Activated CD8-positive, alpha-beta memory T cell treated with anti-CD3 and anti-CD28 coated beads for 24 hours (primary cell): ENCODE measurements at places on chromosomes 7 and 10.

DNA sequence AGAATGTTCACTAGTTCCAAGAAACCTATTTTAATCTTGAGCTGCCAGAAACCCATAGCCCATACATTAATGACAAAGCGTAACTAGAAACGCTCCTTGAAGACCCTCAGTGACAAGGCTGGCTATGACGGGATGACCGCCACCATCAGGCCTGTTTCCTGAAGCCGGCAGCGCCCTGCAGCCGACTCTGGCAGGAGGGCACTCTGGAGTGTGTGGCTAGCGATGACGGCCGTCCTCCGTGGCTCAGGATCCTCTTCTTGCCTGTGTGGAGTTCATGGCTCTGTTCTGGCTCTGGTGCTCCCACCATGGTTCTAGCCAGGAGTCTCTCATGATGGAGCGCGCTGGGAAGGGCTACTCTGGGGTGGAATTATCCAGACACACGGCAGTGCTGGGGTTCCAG lies 224.1 kb downstream of the ADARB2 start:
- DNase-seq = no peak

GRCh38 chr7:129908181-129908580 lies 44.6 kb downstream of the UBE2H start:
- no peak for DNase-seq

- no peak for DNase-seq
Observed at GRCh38 chr10:13633689-13634088, 46.9 kb downstream of the PRPF18 start.

- DNase-seq = no peak
Observed at GRCh38 chr7:123351516-123352505, 152.0 kb upstream of the SLC13A1 start.

DNA sequence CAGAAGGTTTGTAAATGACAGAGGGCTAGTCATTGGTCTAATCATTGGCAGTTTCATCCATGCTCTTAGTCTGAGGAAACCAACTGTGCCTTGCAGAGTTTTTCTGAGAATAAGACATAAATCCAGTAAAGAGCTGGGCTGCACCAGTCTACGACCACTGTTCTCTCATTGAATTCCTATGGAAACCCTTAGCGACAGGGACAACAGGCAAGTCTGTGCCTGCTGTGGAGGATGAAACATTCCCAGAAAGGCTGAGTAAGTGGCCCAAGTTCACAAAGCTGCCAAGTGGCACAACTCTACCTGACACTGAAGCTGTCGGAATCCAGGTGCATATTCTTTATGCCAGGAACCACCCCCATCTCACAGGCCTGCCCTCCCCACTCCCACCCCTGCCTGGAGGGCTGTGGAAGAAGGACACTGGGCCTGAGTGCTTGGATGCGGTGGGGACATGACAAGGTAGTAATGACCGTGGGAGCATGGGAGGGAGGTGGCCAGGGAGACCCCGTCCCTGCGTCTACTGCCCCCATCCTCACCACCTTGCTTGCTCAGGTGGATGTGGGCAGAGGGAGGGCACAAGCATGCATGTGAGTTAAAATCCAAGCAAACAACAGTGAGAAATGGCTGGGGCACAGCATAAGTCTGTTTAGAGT lies 58.0 kb downstream of the VSTM4 start:
- no peak for DNase-seq

DNA sequence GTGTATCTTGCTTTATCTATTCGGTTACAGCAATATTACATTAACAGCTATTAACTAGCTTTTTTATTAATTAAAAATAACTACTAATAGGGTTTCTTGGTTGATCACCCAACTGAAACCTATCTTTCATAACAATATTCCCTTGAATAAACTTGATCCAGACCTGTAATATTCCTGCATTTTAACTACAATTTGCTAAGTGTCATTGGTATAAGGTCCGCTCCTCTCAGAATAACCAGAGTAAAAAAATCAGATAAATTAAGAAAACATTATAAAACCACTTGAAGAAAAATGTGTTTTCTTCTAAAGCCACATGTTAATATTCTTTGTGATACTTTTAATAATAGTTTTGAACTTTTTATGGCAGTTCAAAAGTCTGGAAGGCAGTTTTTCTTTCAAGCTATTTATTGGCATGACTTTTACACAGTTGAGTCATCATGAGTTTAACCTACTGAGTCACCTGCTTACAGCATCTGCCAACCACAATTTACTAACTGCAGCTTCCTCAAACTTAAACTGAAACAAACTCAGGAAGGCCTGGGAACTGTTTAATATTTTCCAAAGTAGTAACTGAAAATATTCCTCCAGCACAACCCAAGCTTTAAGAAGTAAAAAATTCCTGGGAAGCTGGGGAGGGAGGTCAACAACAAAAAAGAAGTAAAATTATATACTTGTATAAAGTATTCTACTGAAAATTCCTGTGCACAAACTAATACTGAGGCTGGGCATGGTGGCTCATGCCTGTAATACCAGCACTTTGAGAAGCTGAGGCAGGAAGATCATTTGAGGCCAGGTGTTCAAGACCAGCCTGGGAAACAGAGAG lies 103.2 kb downstream of the NRBF2 start:
- DNase-seq = no peak

- no peak for DNase-seq
Observed at GRCh38 chr7:77626586-77627308, 69.5 kb upstream of the RSBN1L start.

- DNase-seq = no peak
Observed at GRCh38 chr10:61844116-61844822, 57.2 kb upstream of the ARID5B start.

DNA sequence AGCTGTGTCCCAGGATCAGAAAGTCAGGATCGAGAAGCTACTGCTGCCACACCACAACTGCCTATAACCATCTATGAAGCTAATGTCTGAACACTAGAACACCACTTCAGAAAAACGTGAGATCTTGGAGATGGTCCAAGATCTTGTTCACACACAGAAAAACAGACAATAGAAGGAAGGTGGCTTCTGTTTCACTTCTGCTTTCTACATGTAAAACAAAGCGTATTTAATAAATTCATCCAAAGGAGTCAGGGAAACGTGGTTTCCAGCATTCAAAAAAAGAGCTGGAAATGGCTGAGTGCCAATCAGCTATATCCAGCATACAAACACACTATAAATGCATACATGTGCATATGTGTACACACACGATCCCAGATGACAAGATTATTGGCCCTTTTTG lies 70.2 kb upstream of the CCDC71L start:
- DNase-seq = no peak

DNA sequence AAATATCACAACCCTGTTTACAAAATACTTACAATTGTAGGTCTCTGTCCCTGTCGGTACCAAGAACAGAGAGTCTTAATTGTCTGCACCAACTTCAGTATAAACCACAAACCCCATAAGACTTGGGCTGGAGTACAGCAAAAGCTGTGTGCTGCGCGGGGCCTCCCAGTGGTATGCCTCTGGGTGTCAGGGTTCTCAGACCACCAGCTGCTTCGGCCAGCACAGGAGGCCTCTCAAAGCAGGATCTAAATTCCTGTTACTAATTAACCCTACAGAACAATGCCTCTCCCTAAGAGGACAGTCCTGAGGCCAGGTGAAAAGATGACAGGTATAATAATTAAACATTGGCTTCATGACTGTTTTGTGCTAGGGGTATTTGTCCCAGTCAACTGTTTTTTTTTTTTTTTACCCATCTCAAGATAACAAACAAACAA lies 957 bp upstream of the SVIL start:
- no peak for DNase-seq

- DNase-seq = no peak
Observed at GRCh38 chr7:101122933-101123702, 3.8 kb upstream of the SERPINE1 start.

DNA sequence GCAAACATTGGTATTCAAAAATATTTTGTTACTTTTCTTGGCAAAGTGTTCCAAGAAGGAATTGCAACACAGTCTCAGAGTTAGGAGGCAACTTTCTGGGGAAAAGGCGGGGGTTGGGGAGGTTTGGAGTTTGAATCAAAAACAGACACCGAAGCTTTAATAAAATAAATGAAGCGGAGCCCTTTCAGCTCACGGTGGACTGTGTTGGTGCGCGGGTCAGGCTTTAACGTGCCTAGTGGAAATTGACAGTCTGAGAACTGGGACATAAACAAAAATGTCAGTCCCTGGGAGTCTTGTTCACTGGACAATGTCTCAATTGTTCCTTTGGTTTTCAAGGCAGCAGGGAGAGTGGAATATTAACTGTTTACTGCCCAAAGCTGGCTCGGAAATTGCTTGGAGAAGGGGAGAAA lies 109.3 kb downstream of the TCF7L2 start:
- no peak for DNase-seq

DNA sequence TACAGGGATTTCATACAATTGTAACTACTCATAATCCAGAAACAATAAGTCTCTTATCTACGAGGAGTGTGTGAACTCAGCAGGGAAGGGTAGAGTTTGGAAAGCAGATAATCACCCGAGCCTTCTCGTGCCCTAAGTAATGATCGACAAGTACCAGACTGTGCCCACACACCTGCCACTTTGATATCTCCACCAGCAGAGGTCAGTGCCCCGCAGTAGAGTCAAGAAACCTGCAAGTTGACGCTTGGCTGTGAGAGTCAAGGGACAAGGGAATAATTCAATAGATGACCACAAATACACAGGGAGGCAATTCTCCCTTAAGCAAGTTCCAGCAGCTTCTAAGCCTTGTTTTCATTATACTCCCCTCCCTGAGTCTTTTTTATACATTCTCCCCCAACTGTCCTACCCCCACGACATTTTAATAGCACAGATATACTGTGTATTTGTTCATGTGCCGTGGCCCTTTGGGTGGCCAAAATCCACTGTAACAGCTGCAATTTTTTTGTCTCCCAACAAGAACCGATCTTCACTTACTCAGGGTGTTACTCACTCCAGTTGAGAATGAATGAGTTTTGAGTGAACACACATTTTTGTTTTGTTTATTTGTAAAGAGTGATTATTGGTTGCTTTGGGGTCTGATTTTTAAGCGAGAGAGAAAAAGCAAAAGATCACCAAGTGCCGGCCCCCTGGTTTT lies 106.9 kb upstream of the RHEB start:
- no peak for DNase-seq

GRCh38 chr7:55050281-55050680 lies 31.5 kb downstream of the EGFR start:
- no peak for DNase-seq

GRCh38 chr10:4848356-4849041 lies 22.5 kb downstream of the AKR1E2 start:
- no peak for DNase-seq

DNA sequence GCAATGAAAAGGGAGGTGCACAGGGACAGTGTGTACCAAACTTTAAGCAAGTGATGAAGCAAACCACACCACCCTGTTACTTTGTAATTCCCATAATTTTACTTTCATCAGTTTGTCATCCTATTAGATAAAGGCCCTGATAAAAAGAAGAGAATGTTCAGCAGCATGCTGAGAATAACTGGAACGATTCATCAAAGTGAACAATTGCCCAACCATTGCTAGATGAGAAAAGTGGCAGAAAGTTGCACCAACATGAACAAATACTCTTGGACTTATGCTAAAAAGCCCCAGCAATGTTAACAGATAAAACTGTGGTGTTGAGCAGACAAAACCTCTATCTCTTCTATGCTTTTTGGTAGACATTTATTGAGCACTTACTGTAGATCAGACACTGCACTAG lies 75.5 kb upstream of the PCGF5 start:
- no peak for DNase-seq

- no peak for DNase-seq
Observed at GRCh38 chr10:80518143-80518806, 19.4 kb upstream of the SH2D4B start.

DNA sequence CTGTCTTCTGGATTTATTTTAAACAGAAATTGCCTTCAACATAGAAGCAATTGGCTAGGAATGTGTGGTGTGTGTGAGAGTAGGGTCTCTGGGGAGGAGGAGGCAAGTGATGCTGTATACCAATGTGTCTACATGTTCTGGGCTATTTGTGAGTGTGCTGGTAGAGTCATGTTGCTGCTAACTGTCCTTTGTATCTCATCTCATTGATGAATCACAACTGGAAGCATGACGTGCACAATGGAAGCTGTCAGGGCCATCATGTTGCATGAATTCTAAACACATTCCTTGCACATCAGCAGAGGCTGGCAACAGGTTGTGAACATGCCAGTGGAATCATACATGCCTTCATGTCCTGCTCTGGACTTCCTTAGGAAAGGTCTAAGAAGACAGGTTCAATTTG lies 199.7 kb downstream of the BMPER start:
- no peak for DNase-seq

DNA sequence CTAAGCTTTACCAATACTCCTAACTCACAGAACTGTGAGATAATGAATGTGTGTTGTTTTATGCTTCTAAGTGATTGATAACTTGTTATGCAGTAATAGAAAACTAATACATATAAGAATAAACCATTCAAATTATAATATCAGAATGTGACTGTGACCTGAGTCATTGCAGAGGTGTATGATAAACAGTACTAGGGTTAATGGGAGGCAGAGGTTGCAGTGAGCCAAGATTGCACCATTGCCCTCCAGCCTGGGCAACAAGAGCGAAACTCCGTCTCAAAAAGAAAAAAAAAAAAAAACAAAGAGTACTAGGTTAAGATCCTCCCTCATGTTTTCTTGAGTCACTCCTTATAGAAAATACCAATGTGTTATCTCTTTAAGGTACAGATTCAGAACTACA lies 950.3 kb downstream of the SORCS1 start:
- DNase-seq = no peak

DNA sequence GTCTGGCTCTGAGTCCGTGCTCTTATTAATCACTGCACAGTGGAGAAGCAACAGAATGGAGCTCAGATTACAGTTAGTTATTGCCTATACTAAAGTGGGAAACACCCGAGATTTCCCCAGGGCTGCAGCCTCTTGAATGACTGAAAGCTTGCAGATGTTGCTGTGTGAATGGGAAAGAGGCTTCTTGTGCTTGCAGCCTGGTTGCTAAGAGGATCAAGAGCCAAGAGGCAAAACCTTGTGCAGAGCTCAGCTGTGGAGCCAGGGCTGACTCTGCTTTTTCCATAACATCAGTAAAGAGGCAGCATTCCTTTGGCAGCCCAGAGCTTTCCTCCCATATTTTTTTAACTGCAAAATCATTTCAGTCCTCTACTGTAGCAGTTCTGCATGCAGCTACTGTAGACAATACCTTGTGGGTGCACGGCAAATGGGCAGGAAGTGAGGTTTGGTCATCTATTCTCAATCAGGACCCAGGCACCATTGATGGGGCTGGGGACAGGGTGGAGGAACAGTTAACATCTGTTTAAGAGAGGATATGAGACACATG lies 86.5 kb downstream of the RALA start:
- no peak for DNase-seq

DNA sequence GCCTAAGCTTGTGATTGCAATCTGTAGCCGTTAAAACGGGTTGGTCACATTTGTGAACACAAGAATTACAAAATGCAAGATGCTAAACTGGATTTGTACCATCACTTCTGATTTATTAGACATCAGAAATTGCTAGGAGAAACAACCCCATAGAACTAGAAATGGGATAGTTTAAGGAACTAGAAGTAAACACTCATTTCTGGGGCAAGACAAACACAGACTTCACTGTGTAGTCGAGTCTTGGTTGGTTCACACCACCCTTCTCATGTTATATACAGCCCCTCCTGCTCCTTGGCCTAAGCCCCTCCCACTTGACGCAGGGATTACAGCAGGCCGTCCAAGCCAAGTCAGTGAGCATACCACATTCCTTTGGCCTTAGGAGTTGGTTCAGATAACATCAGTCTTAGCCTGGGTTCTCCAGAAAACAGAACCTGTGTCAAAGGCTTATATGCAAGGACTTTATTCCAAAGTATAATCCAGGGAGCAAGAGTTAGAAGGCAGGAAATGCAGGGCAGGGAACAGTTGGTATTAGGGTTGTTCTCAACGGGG lies 2.0 kb upstream of the NRAP start:
- DNase-seq = no peak

- DNase-seq = no peak
Observed at GRCh38 chr10:28535846-28536245, 2.9 kb downstream of the WAC start.

GRCh38 chr7:28371846-28372245 lies 40.5 kb upstream of the CREB5 start:
- no peak for DNase-seq
